T-cell (primary cell): ENCODE measurements at places on chromosomes 12 and 14. TPM values are rescaled to one million over a fixed set of nuclear protein-coding genes. Genes with fewer than 3 reads are reported as not detected.

- H3K27ac ChIP-seq = no peak overlapping the region
- H3K27me3 ChIP-seq = no peaks in the 10 kb centered on the region
- H3K36me3 ChIP-seq = no peaks in the 10 kb centered on the region
- H3K4me1 ChIP-seq = peaks cover 20% of the 10 kb centered on the region
Observed at GRCh38 chr12:94998326-94998725, 5.2 kb downstream of the NDUFA12 start.

DNA sequence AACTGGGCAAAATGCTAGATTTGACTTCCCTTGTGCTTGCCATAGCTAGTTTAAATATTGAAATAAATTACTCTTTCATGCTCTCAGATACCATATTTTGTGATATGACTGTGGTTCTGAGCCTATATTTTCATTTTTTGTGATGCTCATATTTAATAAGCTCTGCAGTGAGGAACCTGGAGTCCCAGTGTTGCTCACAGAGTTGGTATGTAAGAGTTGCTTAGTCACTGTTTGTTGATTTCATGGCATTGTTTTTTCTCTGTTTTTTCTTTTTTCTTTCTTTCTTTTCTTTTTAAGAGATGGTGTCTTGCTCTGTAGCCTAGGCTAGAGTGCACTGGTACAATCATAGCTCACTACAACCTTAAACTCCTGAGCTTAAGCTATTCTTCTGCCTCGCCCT is 750.5 kb upstream of the TMEM132C start:
- H3K36me3 ChIP-seq = no peaks in the 10 kb centered on the region
- H3K27me3 ChIP-seq = no peaks in the 10 kb centered on the region
- H3K27ac ChIP-seq = no peak overlapping the region
- H3K4me3 ChIP-seq = no peak overlapping the region
- no peak for DNase-seq

The KRT71 gene
- not detected for total RNA-seq

The RPL10L gene
- total RNA-seq = not detected

The DAO gene
- total RNA-seq = not detected

- DNase-seq = no peak
- no peaks in the 10 kb centered on the region for H3K27me3 ChIP-seq
- no peaks in the 10 kb centered on the region for H3K36me3 ChIP-seq
- no peak overlapping the region for H3K27ac ChIP-seq
Observed at GRCh38 chr12:1925684-1926006, 7.2 kb upstream of the CACNA2D4 start.

The AKAP6 gene
- total RNA-seq = 1.7 TPM

- no peak overlapping the region for H3K4me3 ChIP-seq
- no peak for DNase-seq
- no peaks in the 10 kb centered on the region for H3K4me1 ChIP-seq
- H3K36me3 ChIP-seq = no peaks in the 10 kb centered on the region
Observed at GRCh38 chr14:53670701-53671100, 285.9 kb downstream of the BMP4 start.

DNA sequence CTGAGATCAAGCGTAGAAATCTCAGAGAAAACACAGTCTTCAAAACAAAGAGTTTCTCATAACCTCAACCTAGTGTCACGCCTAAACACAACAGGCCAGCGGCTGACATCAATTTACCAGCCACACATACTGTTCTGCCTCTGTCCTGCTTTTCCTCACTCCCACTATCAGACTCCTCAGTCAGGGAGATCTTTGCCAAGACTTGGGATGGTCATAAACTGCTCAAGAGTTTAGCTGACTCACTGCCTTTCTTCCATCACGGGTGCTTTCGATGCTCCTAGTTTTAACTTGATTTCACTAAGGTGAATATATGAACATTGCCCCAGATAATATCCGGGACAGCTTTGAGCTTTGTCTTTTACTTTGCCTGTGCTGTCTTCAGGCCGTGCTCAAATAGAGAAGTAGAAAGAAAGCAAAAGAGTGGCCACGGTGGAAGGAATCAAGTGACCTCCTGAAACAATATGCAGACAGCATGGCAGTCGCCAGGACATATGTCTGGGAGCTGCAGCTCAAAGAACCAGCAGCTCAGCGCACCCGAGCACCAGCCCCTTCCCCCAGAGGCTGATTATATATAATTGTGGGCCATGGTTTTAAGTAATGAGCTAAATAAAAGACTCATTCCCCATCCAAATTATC is 12.1 kb downstream of the MDM1 start:
- H3K4me3 ChIP-seq = no peak overlapping the region
- no peak overlapping the region for H3K27ac ChIP-seq
- H3K4me1 ChIP-seq = no peaks in the 10 kb centered on the region
- no peak for DNase-seq
- H3K27me3 ChIP-seq = no peaks in the 10 kb centered on the region
- H3K36me3 ChIP-seq = peaks cover 6% of the 10 kb centered on the region

DNA sequence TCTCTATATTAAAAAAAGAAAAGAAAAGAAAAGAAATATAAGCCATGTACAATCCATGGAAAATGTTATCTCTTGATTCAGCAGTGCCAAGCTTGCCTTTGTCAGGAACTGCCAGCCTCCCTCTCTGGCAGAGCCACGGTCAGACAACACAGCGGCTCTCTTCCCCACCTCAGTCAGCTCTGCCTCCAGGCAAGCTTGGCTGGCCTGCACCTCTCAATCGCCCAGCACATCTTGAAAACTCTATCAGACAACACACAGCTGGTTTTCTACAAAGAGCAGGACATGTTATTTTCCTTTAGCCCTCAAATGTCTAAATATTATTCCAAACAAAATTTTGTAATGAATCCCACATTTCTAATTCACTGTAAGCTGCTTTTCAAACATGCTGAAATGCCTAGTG is 20.0 kb upstream of the GCH1 start:
- no peak for DNase-seq
- peaks cover 10% of the 10 kb centered on the region for H3K27me3 ChIP-seq
- H3K36me3 ChIP-seq = no peaks in the 10 kb centered on the region

The INSM2 gene
- not detected for total RNA-seq

The NEUROD4 gene
- total RNA-seq = not detected

The KRT77 gene
- total RNA-seq = not detected

DNA sequence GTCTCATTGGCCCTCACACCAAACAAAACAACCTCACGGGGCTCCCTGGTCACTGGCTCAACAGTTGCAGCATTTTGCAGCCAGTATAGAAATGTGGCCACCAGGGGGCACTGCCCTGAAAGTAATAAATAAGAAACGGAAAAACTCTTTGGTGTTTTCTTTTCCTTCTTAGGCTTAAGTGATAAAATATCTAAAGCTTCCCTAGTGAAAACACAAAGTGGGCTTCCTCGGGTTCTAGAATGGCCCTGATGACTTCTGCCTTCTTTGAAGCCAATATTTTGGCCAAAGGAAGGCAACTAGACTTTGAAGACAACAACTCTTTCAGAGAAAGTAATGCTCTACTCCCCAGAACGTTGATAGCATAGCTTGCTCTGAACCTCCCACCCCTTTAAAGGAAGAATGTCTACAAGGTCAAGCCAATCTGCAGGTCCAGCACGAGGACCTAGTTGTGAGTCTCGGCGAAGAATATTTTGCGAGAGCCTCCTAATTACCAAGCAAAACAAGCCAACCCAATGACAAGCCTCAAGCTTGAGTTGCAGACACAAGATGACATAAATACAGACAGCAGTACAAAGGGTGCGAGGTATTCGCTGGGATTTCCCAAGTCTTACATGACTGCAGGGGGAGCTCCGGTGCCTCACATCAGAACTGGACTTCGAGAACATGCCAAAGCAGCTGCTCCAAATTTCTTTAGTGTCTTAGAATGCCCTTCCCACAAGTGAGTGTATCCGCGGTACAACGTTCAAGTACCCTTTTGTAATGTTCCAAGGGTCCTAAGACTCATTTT is 2.6 kb downstream of the ITPK1 start:
- peak; percentile 45 for DNase-seq
- H3K4me1 ChIP-seq = peaks cover 16% of the 10 kb centered on the region
- H3K27ac ChIP-seq = peak overlapping the region; percentile 48

DNA sequence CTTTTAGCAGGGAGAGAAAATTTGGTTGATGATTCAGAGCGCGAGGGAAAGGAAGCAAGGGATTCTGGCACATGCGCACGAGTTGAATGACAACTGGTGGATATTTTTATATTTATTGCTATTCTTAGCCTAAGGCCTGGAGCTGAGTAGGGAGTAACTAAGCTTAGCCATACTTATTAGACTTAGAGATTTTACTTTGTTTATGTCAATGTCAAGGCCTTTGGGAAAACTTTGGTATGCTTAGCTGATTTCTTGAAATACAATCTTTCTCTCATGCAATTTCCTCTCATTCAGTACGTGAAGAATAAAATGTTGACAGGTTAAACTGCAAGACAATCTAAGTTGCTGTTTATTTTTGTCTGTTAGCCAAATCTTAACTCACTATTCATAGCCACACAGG is 101.1 kb downstream of the CRADD start:
- H3K36me3 ChIP-seq = no peaks in the 10 kb centered on the region
- no peak overlapping the region for H3K4me3 ChIP-seq
- no peak for DNase-seq
- no peaks in the 10 kb centered on the region for H3K27me3 ChIP-seq
- H3K4me1 ChIP-seq = no peaks in the 10 kb centered on the region
- H3K27ac ChIP-seq = no peak overlapping the region

GRCh38 chr12:130911933-130912332 is 40.1 kb downstream of the RAN start:
- H3K27ac ChIP-seq = no peak overlapping the region
- H3K4me3 ChIP-seq = no peak overlapping the region
- no peaks in the 10 kb centered on the region for H3K36me3 ChIP-seq
- H3K27me3 ChIP-seq = peaks cover 23% of the 10 kb centered on the region
- DNase-seq = no peak

The SMIM41 gene
- not detected for total RNA-seq

GRCh38 chr14:22847661-22848341 is 11.4 kb downstream of the MMP14 start:
- H3K27me3 ChIP-seq = peaks cover 62% of the 10 kb centered on the region
- H3K36me3 ChIP-seq = no peaks in the 10 kb centered on the region
- no peak for DNase-seq
- no peak overlapping the region for H3K4me3 ChIP-seq

GRCh38 chr12:56683-57346 is 9.8 kb upstream of the IQSEC3 start:
- H3K4me3 ChIP-seq = no peak overlapping the region
- no peaks in the 10 kb centered on the region for H3K4me1 ChIP-seq
- no peaks in the 10 kb centered on the region for H3K36me3 ChIP-seq
- no peak overlapping the region for H3K27ac ChIP-seq
- DNase-seq = no peak

GRCh38 chr12:124915239-124916236 is 1.1 kb upstream of the UBC start:
- peak overlapping the region; percentile 96 for H3K4me3 ChIP-seq
- H3K27ac ChIP-seq = peak overlapping the region; percentile 91
- no peak for DNase-seq
- no peaks in the 10 kb centered on the region for H3K27me3 ChIP-seq
- peaks cover 70% of the 10 kb centered on the region for H3K4me1 ChIP-seq

- no peak overlapping the region for H3K27ac ChIP-seq
- H3K4me3 ChIP-seq = no peak overlapping the region
- H3K36me3 ChIP-seq = no peaks in the 10 kb centered on the region
Observed at GRCh38 chr12:106580671-106581508, 1.9 kb upstream of the RFX4 start.

The MIP gene
- not detected for total RNA-seq

The CPNE6 gene
- not detected for total RNA-seq

GRCh38 chr14:22996768-22997654 is 12.9 kb downstream of the C14orf93 start:
- no peaks in the 10 kb centered on the region for H3K27me3 ChIP-seq
- no peak overlapping the region for H3K4me3 ChIP-seq
- peaks cover 4% of the 10 kb centered on the region for H3K4me1 ChIP-seq
- H3K27ac ChIP-seq = no peak overlapping the region

The TAS2R31 gene
- total RNA-seq = 4.2 TPM

The GLT8D2 gene
- total RNA-seq = not detected

The ACOT6 gene
- not detected for total RNA-seq

GRCh38 chr14:99158646-99159165 is 113.3 kb downstream of the BCL11B start:
- no peak overlapping the region for H3K4me3 ChIP-seq
- no peak overlapping the region for H3K27ac ChIP-seq
- H3K36me3 ChIP-seq = no peaks in the 10 kb centered on the region
- H3K4me1 ChIP-seq = no peaks in the 10 kb centered on the region
- no peak for DNase-seq

The IL26 gene
- total RNA-seq = not detected

DNA sequence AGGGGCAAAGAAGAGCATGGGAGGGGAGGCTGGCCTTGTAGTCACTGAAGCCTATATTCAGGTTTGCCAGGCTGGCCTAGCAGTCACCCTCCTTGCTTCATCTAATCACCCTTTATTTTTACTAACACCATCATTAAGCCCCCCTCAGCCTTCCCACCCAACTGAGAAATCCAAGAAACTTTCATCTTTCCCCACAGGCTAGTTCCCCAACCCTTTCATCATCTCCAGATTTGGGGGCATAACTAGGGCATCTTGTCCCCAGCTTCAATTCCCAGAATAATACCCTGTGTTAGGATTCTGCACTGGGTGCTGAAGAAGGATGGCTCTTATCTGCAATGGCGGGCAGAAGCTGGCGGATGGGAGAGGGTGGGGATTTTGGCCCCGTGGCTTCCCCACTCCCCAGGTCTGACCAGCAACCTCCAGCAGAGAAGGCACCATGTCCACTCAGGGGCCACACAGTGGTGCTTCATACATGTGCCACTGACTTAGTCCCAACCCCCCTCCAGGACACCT is 6.9 kb downstream of the PCK2 start:
- no peaks in the 10 kb centered on the region for H3K4me1 ChIP-seq
- no peak for DNase-seq
- no peak overlapping the region for H3K4me3 ChIP-seq
- H3K27me3 ChIP-seq = no peaks in the 10 kb centered on the region
- H3K36me3 ChIP-seq = peaks cover 10% of the 10 kb centered on the region

- no peak for DNase-seq
- H3K4me3 ChIP-seq = no peak overlapping the region
- no peak overlapping the region for H3K27ac ChIP-seq
- H3K4me1 ChIP-seq = no peaks in the 10 kb centered on the region
Observed at GRCh38 chr12:103944964-103945363, 14.8 kb downstream of the HSP90B1 start.

DNA sequence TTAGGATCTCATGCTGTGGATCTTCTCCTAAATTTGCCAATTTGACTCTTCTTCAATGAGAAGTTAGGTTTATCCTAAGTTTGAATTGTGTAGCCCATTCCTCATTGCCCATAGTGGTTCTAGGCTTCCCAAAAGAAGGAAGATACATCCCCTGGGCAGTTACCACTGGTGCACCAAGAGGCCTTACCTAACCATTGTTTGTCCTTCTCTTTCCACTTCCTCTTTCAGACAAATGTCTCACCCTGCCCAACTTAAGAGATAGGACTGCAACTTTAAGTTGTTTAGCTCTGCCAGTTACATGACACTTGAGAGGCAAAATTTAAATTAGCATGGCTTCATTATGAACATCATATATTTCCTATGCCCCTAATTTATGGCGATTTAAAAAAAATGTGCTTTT is 9.4 kb upstream of the KCNH3 start:
- no peaks in the 10 kb centered on the region for H3K4me1 ChIP-seq
- no peaks in the 10 kb centered on the region for H3K36me3 ChIP-seq
- no peak for DNase-seq
- no peak overlapping the region for H3K27ac ChIP-seq
- H3K27me3 ChIP-seq = no peaks in the 10 kb centered on the region

The ALDH1L2 gene
- total RNA-seq = 0.51 TPM

The SLC6A13 gene
- total RNA-seq = 0.83 TPM
